ENCODE measurements at places on chromosomes 5 and 9.

DNA sequence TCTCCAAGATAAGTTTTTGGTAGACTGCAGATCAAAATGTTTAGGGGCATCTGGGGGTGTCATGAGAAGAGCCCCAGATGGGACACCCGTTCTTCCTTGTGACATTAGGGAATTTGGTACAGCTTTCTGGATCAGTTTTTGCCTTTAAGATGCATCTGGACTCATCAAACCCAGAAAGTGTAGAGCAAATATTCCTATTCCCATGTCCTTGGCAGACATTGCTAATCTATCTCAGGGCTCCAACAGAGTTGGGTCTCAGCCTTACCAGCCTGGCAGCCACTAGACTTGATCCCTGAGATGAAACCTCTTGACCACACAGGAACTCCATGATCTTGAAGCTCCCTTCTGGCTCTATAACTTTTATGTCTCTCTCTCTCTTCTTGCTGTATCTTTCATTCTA is 35.6 kb downstream of the ERGIC1 start:
- no peak for DNase-seq

DNA sequence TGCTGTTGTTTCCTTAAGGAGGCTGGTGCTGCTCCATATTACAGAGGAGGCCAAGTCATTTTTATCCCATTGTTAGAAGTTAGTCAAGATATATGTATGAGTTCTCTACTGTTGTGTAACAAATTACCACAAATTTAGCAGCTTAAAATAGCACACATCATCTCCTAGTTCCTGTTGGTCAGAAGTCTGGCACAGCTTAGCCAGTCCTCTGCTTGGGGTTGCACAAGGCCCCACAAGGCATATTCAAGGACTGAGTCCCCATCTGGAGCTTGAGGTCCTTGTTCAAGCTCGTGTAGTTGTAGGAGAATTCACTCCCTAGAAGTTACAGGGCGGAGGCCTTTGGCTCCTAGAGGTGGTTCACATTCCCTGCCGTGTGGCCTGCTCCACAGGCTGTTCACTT is 14.7 kb downstream of the MTAP start:
- no peak for DNase-seq

DNA sequence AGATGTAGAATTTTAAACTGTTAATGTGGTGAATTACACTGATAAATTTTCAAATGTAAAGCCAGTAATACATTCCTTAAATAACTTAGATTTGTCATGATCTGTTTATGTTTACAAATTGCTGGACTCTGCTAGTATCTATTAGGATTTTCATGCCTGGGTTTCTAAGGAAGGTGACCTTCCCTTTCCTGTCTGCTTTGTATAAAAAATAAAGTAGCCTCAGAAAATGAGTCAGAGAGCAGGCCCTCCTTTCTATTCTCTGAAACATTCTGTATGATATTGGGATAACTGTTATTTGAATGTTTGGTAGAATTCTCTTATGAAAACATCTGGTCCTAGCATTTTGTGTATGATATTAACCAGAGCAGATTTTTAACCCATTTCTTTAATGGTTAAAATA is 255.3 kb downstream of the SYK start:
- DNase-seq: no peak

DNA sequence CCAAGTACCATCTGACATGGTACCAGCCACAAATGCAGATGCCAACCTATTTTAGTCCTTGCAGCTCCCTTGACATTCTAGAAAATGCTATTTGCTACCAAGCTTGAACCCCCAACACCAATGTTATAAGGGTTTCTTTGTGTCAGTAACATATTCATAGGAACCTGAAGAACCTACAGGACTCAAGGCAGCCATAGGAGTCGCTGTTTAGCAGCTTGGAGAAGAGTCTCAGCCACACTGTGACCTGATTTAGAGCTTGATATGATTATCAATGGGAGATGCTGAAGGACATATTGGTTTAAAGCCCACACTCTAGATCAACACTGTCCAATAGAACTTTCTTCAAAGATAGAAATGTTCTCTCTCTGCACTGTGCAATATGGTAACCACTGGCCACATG is 6.4 kb upstream of the ZFR start:
- DNase-seq: no peak

DNA sequence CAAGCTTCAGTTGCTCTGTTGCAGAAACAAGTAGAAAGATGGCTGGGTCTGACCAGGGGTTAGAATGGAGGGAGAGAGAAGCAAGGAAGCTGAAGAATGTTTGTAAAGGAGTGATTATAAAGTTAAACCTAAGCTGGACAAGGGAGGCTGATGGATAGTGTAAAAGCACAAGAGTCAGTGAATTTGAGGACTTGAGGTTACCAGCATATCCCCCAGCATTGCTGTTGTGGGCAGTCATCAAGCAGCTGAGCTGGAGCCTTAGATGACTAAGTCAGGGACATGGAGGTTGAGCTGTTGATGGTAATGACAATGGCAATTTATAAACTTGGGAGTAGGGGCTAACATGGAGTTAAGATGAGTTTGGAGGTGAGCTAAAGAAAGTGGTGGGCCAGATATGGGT is 131.5 kb downstream of the ERCC6L2 start:
- DNase-seq: no peak

- DNase-seq: no peak
Measured at GRCh38 chr5:24805230-24805629, 160.5 kb upstream of the CDH10 start.

DNA sequence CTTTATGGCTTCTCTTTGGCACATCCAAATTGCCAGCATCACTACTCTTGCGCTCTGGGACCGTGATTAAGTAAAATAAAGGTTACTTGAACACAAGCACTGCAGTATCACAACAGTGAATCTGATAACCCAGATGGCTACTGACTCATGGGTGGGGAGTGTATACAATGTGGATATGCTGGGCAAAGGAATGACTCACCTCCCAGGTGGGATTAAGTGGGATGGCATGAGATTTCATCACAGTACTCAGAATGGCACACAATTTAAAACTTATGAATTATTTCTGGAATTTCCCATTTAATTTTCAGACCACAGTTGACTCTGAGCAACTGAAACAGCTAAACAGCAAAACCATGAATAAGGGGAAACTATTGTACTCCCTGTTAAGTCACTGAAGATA is 4.3 kb downstream of the GFM2 start:
- no peak for DNase-seq

DNA sequence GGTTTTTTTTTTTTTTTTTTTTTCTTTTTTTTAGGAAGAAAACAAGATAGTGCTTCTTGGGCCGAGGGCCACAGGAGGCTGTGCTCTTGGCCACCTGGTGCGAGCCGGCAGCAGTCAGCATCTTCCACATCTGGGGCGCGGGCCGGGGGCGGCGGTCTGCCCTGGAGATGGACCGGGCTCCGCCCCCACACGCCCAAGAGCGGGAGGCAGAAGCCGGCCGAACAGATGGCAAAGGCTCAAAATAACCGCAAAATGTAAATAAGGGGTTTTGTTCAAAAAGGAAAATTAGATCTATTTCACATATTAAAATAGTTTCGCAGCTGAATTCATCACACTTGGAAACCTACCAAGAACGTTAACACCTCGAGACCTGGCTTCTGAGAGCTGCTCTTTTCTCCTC is 51.5 kb upstream of the UBAC1 start:
- DNase-seq: no peak

- no peak for DNase-seq
Measured at GRCh38 chr5:159759791-159760290, 156.4 kb upstream of the ADRA1B start.

DNA sequence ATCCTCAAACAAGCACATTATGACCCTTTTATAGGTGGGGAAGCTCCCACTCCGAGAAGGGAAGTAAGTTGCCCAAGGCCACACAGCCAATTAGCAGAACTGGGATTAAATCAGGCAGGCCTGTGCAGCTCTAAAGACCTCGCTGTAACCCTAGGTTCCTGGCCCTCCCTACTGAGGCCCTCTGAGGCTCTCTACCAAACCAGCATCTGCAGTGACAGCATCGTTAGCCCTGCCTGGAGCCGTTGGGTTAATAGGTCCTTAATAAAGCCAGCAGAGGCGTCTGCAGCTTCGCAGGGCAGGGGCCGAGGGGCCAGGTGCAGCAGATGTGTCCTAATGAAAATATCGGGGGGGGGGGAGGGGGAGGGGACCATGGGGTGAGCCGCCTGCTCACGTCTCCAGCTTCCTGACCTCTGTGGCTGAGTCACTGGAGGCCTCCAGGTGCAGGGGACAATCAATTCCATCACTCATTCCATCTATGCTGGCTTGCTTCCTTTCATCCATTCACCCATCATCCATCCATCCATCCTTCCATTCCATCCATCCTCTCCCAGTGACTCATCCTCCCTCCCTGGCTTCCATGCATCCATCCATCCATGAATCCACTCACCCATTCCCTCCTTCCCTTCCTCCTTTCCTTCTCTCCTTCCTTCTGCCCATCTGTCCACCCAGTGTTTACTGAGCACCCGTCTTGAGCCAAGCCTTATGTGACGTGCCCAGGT is 203.9 kb downstream of the C9orf50 start:
- DNase-seq: no peak

DNA sequence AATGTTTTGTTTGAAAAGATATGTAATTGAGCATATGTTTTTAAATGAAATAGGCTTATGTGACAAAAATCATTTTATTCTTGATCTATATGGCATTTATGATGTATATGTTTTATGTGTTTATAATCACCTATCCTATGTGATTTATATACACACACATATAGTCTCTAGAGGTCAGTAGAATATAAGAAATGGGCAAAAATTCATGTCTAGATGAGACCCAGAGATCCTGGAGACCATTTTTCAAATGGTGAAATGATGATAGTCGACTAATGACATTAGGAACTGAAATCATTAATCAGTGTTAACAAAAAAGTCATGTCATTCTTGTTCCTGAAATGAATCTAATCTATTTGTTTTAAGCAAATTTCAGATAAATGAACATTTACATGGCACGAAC is 709.2 kb upstream of the WWC1 start:
- no peak for DNase-seq

- no peak for DNase-seq
Measured at GRCh38 chr9:130561056-130561455, 18.3 kb upstream of the FUBP3 start.

GRCh38 chr5:126339215-126339805 is 83.9 kb upstream of the GRAMD2B start:
- DNase-seq: peak; percentile 48

DNA sequence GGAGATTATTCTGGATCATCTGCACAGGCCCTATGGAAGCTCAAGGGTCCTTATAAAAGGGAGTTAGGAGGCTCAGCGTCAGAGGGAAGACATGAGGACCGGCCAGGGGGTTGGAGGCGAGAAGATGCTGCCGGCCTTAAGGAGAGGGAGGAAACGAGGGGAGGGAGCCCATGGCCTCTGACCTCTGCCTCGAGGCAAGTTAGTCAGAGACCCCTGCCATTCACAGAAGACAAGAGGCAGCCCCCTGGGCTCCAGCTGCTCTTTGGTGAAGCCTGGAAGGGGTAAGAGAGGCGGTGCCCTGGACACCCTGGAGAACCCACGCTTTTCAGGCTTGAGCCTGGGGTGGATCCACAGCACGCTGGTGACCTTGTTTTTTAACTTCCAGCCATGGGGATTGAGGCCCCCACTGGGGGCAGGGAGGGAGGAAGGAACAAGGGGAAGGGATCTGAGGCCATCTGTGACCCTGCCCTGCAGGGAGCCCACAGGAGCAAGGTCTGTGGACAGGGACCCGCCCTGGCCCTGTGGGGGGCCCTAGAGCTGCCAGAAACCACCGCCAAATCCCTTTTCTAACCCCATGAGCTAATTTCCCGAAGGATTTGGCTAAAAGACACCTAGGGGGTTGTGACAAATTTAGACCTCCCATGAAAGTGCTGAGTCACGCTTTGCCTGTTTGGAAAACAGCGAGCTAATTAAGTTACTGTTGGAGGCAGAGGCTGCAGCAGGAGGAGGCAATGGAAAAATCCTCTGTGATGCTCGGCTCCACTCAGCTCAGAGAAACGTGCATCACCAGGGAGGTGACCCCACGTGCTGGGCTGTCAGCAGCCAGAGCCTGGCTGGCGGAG is 49.7 kb downstream of the OLFM1 start:
- no peak for DNase-seq

DNA sequence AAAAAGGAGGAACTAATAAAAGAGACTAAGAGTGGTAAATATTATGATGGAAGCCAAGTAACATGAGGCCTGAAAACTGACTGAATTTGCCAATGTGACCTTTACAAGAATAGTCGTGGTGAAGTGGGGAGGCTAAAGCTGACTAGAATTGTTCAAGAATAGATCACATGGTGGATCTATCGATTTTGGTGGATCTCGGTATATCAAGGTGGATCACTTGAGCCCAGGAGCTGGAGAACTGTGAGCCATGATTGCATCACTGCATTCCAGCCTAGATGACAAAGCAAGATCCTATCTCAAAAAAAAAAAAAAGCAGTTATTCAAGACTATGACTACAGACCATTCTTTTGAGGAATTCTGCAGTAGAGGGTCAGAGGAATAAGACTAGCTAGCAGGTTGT is 15.1 kb downstream of the ERMP1 start:
- DNase-seq: no peak

DNA sequence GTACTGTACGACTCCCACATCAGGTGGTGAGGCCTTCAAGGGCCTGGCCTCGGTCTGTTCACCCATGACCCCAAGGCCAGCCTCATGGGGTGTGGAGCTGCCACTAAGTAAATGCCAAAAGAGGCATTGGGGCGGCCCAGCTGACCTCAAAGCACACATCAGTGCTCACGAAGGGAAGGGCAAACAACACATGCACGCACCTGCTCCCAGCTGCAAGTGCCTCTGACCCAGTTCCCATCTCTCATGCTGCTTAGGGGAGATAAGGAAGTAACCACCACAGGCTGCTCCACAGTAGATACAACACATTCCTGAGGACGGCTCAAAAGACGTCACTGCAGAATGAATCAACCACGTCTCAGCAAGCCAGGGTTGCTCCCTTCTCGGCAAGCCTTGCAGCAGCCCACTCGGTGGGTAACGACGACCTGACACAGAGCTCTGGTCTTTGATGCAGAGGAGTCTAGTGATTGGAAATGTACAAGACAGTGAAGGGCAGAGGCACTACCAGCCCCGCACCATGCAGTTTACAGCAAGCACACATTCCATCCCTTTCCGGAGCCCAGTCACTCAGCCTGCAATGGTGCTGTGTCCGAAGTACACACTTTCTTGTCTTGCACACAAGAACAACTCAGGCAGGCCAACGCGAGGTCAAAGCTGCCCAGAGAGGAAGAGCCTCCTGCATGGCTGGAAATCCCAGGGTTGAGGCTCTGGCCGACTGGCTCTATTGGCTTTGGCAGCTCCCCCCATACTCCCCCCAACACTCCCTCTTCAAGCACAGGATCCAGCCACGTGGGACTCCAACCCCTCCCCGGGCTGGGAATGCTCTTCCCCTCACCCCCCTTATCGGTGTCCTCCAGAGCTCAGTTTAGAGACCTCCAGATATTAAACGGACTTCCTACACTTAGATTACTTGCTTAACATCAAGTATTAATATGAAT is 31.8 kb downstream of the FABP6 start:
- no peak for DNase-seq
